ENCODE measurements at places on chromosomes 7 and 10.
A peak's percentile ranks its signal among the peaks of the same experiment; 100 is the strongest.

GRCh38 chr10:116151076-116151475 lies 121.9 kb downstream of the GFRA1 start:
- no peak for DNase-seq

- DNase-seq = no peak
Measured at GRCh38 chr7:33630359-33630758, 275.0 kb upstream of the BMPER start.

GRCh38 chr10:63103971-63104409 lies 29.1 kb upstream of the NRBF2 start:
- DNase-seq = peak; percentile 4

DNA sequence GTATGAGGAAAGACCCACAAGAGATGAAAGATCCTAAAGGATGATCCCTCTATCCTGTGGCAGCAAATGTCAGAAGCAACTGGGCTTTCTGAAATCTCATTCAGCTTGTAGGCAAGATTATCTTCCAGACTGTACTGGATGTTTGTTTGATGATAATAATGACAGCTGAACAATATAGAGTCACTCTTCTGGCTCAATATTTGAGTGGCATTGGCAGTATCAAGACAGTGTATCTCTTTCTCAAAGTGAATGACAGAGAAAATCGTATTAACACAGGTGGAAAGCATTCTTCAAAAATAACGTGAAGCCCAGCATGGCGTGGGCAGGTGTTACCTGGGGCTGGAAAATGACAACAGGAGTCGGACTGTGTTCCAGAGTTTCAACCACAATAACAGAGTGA lies 114.5 kb downstream of the GPR37 start:
- DNase-seq = no peak

DNA sequence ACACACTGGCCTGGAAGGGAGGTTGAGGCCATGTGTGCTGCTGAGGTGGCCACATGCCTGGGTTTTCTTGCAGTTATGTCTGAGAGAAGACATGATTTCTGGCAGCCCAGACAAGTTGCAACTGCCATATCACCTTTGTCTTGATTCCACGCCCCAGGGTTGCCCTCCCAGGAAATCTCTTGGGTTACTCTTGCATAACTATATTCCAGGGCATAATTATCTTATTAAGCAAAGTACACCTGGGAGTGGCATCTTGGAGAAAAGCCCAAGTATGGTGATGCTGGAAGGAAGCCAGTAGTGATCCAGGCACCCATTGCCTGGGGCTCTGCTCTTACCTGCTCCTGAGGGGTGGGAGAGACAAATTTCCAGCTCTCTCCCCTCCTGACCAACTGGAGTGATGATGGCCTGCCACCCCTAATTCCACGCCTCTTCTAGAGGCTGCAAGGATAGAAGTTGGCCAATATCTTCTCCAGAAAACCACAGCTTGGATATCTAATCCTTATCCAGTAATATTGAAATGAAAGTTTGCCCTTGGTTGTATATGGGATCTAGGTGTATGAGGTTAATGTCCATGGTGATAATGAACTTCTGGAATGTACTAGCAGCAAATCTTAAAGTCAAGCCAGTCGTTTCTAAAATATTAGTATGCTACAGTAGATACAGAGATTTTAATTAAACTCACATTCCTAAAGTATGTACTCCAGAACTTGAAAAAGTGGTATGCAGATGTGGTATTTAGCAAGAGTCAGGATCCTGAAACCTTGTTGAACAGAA lies 5.0 kb downstream of the AKR1B10 start:
- DNase-seq = no peak

Data from activated naive CD8-positive, alpha-beta T cell treated with anti-CD3 and anti-CD28 coated beads for 36 hours (primary cell).